ENCODE measurements at places on chromosomes 12 and 14.
A peak's percentile ranks its signal among the peaks of the same experiment; 100 is the strongest.

- DNase-seq = no peak
Observed at GRCh38 chr12:116892349-116893140, 11.3 kb upstream of the HRK start.

GRCh38 chr12:51517800-51518199, 73.2 kb upstream of the SCN8A start:
- DNase-seq = no peak

DNA sequence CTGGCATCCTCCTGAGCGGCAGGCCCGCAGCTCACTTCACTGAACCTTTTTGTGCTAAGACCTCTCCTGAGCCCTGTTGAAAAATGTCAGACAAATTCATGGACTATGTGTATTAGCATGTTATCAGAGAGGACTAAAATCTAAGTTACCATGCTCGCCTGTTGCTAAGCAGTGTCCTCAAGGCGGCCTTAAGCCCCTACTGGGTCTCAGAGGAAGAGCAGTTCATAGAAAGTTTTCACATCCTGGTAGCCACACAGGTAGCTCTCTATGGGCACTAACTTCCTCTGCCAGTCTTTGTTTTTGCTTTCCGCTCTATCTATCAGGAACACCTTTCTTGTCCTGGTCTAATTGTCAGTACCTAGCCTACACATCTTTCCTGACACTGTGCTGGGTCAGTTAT, 306.6 kb upstream of the MIS18BP1 start:
- no peak for DNase-seq

GRCh38 chr14:45426685-45427282, 173.8 kb upstream of the MIS18BP1 start:
- peak; percentile 6 for DNase-seq

DNA sequence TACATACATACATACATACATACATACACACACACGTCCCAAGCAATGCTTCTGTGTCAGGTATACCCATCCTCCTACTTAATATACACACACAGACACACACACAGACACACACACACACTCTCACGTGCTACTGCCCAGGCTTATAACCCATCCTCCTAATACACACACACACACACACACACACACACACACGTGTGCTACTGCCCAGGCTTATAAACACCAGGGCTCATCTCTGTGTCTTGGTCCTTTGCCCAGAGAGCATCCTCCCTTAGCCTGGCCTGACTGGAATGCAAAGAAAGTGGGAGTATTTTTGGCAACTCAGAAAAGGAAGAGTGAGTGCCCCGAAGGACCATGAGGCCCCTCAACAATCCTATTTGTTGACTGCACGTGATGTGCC, 129.0 kb downstream of the RBM19 start:
- DNase-seq = no peak

Data from NCI-H510A (cell line).